Stimulated activated CD4-positive, alpha-beta T cell treated with anti-CD3 and anti-CD28 coated beads, Interleukin-2, amount 100 ng/mL, for 24 hours (primary cell): ENCODE measurements at places on chromosomes 3 and 15.

GRCh38 chr3:130725746-130726145 is 20.9 kb downstream of the PIK3R4 start:
- no peak for DNase-seq

- no peak for DNase-seq
Measured at GRCh38 chr3:85068911-85069310, 110.1 kb downstream of the CADM2 start.

GRCh38 chr3:24156466-24156865 is 211.4 kb downstream of the NR1D2 start:
- DNase-seq, result no peak

DNA sequence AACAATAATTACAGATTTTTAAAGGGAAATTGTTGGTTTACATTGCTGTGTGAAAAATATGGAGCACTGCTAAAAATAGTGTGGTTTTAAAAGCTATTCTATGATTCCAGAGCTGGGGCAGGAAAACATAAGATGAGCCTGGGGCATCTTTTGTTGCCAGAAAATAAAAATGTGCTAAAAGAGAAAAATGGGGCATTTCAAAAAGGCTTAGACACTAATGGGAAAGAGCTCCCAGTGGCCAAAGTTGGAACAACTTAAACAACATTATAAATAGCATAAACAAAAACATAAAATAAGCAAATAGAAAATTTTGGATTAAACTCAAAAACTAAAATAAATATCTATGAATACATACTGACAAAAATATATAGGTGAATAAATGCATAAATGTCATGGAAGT is 478.9 kb downstream of the NLGN1 start:
- DNase-seq, result no peak

DNA sequence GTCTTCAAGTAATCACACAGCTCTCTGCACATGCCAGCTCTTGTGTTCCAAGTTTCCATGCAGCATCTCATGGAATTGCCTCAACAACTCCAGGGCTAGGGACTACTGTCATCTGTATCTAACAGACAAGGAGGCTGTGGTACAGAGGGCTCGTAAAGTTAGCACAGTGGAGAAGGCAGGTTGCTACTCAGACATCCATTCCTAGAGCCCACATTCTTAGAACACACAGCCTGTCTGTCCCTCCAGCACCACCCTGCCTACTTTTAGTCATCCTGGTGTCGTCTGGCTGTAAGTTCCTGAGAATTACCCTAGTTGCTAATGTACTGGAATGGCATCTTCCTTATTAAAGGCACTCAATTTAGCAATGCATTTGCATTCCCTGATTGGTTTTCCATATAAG is 862.5 kb downstream of the FHIT start:
- DNase-seq, result no peak

- DNase-seq, result no peak
Measured at GRCh38 chr3:65569845-65570405, 468.8 kb downstream of the MAGI1 start.

DNA sequence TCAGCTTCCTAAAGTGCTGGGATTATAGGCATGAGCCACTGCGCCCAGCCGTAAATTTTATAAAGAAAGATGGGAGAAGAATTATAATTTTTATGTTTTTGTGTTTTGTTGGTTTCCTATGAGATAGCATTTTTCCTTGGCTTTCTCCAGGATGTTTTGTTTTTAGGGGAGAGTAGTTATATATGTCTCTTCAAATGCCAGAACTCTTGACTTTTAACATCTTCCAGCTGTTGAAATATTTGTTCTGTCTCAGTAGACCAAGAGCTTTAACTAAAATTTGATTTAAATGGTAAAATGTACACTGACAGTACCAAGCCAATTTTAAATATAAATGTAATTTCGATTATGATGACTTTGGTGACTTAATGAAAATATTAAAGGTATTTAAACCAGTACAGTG is 96.8 kb downstream of the DHX36 start:
- no peak for DNase-seq

GRCh38 chr3:58000306-58001085 is 7.7 kb upstream of the FLNB start:
- DNase-seq, result no peak

- DNase-seq, result no peak
Measured at GRCh38 chr15:101063212-101063611, 144.1 kb downstream of the LRRK1 start.

DNA sequence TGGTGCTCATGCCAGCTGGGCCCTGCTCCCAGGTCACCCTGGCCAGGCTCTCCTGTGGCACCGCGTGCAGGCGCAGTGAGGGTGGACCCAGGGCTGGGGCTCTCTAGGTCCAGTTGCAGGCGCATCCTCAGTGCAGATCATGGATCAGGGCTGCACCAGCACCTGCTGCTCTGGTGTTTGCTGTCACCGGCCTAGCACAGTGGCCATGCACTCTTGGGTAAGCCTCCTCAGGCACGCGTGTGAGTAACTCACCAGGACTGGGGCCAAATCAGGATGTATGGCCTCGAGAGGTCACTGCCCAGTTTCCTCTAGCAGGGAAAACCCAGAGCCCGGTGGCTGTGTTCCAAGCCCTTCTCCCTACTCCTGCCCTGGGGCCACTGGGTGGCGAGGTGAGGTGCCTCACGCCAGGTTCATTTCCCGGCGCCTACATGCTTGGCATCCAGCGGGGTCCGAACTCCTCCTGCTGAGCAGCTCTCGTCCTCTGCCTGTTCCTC is 45.5 kb upstream of the SLC41A3 start:
- peak; percentile 13 for DNase-seq

DNA sequence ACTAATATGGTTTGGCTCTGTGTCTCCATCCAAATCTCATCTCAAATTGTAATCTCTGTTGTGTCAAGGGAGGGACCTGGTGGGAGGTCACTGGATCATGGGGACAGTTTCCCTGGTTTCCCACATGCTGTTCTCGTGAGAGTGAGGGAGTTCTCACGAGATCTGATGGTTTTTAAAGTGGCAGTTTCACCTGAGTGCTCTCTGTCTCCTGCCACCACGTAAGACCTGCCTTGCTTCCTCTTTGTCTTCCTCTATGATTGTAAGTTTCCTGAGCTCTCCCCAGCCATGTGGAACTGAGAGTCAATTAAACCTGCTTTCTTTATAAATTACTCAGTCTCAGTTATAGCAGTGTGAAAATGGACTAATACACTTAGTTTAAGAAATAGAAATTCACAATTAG is 228.9 kb downstream of the CD47 start:
- no peak for DNase-seq

DNA sequence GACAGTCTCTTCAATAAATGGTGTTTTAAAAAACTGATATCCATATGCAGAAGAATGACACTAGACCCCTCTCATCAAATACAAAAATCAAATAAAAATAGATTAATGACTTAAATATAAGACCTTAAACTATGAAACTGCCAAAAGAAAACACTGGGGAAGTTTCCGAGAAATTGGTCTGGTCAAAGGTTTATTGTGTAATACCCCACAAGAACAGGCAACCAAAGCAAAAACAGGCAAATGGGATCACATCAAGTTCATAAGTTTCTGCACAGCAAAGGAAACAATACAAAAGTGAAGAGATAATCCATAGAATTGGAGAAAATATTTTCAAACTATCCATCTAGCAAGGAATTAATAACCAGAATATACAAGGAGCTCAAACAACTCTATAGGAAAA is 126.2 kb downstream of the GOLIM4 start:
- no peak for DNase-seq

DNA sequence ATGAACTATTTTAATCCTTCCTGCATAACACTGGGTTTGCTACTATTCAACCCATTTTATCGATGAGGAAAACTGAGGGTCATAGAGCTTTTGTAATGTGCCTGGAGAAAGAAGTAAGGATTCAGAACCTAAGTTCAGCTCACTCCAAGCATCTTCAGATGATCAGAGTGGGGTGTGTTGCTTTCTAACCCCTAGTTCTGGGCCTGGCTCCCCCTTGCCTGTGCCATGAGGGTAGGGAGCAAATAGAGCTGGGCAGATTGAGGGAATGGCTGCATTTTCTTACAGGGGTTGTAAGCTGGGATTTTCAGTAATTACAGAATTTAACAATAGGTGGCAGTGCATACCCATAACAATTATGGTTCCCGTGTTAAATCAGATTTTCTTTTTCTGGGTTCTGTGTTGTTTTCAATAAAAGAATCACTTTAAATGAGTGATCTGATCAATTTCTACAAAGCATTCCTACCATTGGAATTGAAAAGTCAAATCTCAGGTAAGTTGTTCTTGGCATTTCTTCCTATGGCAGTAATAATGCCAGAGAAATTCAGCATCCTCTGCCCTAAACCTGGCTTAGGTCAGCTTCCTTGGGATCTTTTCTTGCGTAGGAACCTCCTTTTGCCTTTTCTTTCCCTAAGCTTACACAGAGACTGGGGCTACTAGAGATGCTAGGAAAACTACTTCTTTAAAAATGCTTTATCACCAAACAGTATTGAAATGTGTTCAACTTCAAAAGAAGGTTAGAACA is 103.8 kb upstream of the IL12A start:
- no peak for DNase-seq

GRCh38 chr3:124273651-124274050 is 281.7 kb upstream of the ROPN1 start:
- DNase-seq, result no peak
